ENCODE measurements at places on chromosomes 2 and 18.

- no peak for DNase-seq
Observed at GRCh38 chr18:58242435-58242834, 198.4 kb downstream of the NEDD4L start.

GRCh38 chr2:133574620-133575019 lies 6.4 kb upstream of the NCKAP5 start:
- no peak for DNase-seq

- DNase-seq: no peak
Observed at GRCh38 chr2:138811431-138811830, 31.2 kb upstream of the NXPH2 start.

- no peak for DNase-seq
Observed at GRCh38 chr2:6538607-6539006, 327.1 kb downstream of the CMPK2 start.

GRCh38 chr2:3204031-3204821 lies 173.4 kb downstream of the EIPR1 start:
- no peak for DNase-seq

DNA sequence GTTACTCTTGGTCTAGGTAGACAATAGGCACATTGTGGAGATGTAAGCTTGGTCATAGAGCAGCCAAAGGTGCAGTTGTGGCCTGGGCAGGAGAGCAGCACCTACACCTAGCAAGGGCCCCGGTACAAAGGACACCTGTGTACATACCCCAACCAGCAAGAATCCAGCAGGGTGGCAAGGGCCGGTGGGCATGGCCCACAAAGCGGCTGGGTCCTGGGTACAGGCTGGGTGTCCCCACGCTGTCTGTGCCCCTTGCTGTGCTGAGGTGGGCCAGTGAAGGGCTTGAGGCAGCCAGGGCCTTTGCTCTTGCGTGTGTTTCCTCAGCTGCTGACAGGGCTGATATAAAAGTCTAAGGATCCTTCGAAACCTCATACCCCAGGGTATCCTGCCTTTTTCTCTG lies 501.8 kb downstream of the EIPR1 start:
- no peak for DNase-seq

DNA sequence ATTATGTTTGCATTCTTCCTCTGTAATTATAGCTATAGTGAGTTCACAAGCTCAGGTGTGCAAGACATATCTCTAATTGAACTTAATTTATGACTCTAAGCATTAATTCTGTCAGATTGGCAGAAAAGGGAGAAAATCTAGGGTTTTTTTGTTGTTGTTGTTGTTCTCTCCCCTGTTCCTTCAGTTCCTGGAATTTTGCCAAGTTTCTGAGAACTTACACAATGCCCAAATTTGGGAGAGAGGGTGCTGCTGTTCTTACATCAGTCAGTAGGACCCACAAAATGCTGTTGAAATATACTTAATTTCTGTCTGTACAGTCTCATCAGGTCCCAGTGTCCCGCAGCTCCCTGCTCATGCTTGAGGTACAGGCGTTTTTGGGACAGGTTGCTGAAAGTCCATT lies 221.8 kb upstream of the RBMS1 start:
- DNase-seq: no peak

DNA sequence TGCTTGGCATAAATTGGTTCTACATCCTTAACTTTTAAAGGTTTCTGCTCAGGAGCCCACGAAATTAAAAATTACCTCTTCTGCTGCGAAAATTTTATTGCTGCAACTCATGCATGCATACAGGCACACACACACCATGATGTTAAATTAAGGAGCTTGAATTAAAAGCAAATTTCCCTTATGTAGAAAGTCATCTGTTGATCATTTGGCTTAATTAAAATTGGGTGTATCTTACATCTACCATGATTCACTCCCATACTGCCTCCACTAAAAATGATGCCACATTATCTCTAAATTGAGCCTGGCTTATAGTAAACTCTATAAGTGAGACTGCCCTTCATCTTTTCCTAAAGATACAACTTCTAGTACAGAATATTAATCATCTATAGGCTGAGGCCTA lies 145.4 kb downstream of the NCK2 start:
- DNase-seq: no peak
